Right atrium auricular region (tissue), 2 donors: ENCODE measurements at places on chromosomes 3 and 15. TPM values are rescaled to one million over a fixed set of nuclear protein-coding genes. Genes with fewer than 3 reads are reported as not detected.
A peak's percentile ranks its signal among the peaks of the same experiment; 100 is the strongest.

- peak; percentile 85 for DNase-seq
Observed at GRCh38 chr15:85543741-85544155, 163.3 kb downstream of the AKAP13 start.

DNA sequence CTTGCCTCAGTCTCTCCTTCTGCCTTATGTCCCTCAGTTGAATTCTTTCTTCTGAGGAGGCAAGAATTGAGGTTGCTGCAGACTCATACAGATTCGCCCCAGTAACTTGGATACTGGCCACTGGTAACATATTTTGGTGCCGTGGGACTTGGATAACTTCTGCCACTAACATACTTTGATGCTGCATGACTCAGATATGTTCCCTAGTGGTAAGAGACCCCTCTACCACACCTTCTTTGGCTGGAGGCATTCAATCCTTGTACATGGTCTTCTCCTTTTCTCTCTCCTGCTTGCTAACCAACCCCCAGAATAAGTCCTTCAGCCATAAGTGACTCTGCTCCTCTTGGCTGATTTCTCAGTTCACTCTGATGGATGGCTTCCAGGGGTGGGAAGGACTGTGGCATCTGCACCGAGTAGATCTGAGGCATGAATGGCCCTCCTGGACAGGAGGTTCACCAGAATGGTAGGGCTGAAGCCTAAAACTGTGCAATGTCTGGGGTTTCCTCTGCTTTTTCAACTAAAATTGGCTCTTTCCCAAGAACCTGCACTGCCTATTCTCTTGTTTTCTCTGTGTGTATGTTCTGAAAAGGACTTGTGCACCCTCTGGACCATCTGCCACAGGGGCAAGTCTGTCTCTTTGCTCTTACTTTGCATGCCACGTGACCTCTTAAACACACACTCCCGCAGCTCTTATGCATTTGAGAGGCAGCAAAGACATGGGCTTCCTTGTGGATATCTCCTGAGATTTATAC is 55.5 kb upstream of the FSTL1 start:
- DNase-seq: no peak

DNA sequence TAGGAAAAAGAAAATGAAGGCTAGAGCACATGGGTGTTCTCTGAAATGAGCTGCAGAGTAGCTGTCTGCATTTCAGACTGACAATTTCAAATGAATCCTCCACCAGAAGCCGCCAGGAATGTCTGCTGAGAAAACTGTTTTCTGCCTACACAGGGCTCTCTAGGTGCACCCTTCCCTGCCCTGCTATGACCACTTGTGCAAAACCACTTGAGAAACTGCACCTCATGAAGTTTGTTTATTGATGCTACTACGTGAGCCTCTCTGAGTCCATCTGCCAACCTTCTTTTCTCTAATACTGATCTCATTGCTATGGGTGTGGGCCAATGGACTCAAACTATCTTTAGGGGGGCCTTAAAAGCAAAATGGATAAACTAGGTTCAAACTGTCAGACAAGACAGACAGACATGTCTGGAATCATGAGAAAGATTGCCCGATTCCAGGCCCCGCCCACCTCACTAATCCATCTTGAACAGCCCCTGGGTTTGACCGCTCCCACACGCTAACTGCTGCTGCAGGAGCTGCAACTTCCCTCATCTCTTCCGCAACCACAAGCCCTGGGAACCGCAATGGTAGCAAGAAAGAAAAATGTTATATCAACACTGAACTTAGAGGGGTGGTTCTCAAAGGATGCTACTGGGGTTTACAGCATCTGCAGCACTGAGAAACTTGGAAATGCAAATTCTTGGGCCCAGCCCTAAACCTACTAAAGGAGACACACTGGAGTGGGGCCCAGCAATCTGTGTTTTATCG is 9.0 kb upstream of the CD47 start:
- DNase-seq: no peak

The SLC2A2 gene
- total RNA-seq: not detected

DNA sequence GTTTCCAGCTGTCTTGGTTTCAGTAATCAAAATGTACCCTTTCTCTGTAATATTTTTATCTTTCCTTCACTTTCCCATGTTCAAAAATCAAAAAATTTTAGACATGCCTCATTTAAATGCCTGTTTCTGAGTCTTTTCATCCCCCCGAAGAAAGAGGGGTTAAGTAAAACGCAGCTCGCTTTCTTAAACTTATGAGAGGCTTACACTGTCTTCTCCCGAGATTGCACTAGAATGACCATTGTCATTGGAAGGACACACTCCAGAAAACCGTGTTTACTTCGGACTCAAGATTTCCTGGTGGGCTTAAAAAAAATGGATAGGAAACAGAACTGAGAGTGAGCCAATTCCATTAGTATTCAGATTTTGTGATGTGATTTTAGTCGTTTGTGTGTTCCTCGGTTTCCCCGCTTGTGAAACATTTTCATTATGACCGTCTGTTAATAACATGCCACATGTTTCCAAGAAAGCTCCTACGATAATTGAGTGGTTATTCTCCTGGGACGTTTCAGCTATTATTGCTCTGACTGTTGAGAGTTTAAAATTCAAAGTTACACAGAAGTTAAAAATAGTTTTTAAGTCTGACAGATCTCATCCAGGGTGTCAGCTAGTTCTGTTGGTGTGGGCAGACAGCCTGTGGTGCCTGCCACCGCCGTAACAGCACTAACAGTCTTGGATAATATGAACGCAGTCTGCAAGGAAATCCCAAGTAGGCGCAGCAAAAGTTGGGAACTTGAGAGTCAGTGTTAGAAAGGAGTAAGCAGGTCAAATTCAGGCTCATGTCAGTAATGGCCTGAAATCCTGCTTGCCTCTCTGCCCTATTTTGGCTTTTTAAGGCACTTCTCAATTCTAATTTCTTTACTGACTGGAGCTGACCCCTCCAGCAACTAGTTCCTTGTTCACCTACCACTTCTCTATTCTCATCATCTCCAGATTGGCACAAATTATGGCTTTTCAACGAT is 1.5 kb downstream of the CRYBG3 start:
- DNase-seq: peak; percentile 64

GRCh38 chr15:35078221-35078915 is 6.7 kb downstream of the NANOGP8 start:
- no peak for DNase-seq

DNA sequence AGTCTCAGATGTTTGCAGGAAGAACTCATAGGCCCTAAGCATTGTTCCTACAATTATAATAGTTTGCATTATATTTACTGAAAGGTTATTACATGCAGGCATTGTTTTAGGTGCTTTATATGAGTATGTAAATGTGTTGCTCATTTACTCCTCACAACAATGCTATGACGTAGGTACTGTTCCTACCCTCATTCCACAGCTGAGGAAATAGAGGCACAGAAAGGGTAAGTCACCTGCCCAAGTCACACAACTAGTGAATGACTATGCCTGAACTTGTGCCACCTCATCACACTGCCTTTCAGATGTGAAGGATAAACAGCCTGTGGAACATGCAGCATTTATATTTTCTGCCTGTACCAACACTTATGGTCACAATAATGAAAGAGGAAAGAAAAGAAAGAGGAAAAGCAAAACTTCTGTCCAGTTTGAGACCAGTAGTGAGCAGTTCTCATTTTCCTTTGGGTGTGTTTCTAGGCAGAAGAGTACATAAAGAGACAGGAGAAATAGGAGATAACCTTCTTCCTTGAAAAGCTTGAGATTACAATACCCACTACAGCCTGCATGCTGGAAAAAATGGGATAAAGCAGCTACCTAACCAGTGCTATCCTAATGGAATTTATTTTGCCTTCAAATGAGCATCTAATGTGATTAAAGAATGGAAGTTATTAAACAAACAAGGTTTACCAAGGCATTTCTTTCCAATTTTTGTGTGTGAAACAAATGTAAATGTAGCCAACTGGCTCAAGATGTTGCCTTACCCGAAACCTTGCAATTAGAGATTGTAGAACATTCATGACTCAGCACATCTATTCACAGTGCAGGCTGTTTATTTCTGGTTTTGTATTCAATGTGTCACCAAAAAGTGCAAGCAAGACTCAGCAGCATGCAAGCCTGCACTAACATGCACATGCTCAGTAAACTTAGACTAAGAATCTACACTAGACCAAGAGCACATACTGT is 20.5 kb upstream of the ENTPD3 start:
- no peak for DNase-seq

DNA sequence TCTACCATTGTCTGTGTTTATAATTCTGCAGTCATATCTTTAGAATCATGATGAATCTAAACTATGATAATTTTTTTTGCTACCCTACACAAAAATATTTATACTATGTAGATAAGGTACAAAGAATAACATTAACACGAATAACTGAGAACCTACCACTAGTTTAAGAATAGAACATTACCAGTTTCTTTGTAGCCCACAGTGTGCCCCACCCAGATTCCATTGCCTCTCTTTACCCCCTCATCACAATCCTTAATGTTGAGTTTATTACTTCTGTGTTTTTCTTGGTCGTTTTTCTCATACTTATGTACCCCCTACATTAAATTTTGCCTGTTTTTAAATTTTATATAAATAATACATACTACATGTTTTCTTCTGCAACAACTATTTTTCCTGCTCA is 140.5 kb downstream of the BBX start:
- no peak for DNase-seq

The DPPA2 gene
- total RNA-seq: not detected

The SCAANT1 gene
- total RNA-seq: not detected

DNA sequence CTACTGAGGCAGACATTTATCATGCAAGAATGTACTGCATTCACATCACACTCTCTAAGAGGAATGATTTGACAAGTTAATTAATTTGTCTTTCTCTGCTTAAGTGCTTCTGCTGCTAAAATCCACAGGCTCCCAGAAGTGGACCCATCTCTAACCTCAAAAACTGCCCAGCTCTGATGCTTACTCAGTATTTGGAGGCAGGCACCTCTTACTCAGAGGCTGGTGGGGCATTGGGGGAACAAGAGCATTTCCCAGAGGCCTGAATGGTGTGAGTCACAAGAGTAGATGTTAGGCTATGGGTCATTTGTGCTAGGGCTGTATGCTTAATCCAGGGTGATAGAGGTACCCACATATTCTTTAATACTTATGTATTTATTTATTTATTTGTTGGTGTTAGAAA is 34.4 kb upstream of the HCN4 start:
- DNase-seq: peak; percentile 43

The KBTBD13 gene
- 2.6 TPM for total RNA-seq

DNA sequence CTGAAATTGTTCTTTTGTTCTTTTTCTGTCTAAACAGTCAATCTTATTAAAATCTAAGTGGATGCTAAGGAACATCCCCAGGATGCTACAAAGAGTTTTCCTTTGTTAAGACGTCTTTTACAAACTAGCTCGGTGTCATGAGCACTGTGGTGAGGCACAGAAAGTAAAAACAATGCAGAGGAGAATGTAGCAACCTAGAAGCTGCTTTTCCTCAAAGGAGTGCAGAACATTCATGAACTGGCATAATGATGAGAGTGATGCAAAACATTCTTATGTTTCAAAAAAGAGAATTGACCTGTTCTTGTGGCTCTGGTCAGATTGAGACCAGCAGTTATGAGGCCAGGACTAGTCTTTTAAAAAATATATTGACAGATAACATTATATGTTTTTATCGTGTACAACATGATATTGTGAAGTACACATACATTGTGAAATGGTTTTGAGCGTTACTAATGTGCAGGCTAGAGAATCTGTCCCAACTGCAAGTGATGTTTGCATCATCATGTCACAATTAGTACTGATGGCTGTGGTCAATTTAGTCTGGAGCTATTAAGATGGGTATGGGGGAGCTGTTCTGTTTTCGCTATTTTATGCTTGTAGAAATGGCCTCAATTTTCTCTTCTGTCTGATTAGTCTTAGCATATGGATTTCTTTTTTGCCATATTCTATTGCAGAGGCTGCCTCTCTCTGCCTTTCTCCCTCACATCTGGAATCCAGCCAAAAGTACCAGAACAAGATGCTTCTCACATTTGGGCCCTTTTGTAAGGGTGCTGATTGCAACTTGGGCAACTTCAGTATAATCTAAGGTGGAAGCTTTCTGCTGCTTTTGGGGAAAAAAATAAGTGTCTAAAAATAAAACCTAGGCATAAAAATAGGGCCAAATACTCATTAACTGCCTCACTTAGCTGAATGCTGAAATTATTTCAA is 50.2 kb downstream of the HHLA2 start:
- DNase-seq: no peak

DNA sequence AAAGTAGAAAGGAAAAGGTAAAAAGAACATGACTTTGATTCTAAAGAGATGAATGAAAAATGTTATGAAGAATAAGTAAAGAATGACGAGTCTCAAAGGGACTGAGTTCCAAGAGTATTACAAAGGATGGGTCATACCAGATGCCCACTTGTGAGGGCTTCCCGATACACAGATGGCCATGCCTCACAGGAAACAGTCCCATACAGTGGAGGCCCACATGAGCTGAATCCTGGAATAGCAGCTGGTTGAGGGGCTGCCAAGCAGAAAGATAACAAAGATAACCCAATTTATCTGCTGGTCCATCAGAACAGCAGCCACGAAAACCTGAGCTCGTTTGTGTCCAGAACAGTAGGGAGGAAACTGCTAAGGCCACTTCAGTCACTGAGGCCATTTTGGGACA is 3.7 kb downstream of the SSR3 start:
- DNase-seq: no peak

- DNase-seq: no peak
Observed at GRCh38 chr3:109297496-109297895, 18.8 kb downstream of the DPPA2 start.

- DNase-seq: no peak
Observed at GRCh38 chr3:8765528-8765927, 3.9 kb downstream of the OXTR start.

The TMEM212 gene
- total RNA-seq: not detected

- DNase-seq: no peak
Observed at GRCh38 chr3:59407425-59407824, 357.6 kb upstream of the CFAP20DC start.

The MESP2 gene
- total RNA-seq: not detected

DNA sequence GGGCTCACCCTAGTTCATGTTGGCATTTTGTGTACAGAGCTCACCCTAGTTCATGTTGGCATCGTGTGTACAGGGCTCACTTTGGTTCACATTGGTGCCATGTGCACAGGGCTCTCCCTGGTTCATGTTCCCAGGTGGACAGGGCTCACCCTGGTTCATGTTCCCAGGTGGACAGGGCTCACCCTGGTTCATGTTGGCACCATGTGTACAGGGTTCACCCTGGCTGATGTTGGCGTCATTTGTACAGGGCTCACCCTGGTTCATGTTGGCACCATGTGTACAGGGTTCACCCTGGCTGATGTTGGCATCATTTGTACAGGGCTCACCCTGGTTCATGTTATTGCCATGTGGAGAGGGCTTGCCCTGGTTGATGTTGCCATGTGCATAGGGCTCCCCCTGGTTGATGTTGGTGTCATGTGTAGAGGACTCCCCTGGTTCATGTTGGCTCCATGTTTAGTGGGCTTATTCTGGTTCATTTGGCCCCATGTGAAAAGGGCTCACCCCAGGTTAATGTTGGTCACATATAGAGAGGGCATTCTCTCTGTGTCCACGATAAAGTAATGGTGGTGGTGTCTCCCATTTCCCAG is 31.7 kb upstream of the NR2C2 start:
- DNase-seq: no peak

DNA sequence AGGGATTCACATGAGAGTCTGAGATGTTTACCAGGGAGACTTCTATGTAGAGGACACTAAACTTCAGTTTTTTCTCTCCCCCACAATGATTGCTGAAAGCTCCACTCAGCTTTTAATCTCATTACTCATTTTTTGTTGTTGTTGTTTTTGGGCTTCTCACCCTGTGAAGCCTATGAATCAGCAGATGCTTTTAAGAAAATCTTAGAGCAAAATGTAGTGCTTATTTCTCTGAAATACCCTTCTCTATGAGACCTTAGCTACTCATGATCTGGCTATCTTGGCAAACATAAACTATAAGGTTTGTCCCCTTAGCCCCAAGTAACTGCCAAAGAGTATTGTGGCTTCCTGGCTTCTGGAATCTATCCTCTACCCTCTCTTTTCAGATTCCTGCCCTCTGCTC is 537.3 kb downstream of the OCA2 start:
- no peak for DNase-seq

GRCh38 chr3:20190991-20191390 is 5.0 kb upstream of the SGO1 start:
- no peak for DNase-seq
